SK-N-MC (cell line): ENCODE measurements at places on chromosomes 12 and 14.

GRCh38 chr12:11684393-11684792, 34.9 kb downstream of the ETV6 start:
- no peak for DNase-seq

DNA sequence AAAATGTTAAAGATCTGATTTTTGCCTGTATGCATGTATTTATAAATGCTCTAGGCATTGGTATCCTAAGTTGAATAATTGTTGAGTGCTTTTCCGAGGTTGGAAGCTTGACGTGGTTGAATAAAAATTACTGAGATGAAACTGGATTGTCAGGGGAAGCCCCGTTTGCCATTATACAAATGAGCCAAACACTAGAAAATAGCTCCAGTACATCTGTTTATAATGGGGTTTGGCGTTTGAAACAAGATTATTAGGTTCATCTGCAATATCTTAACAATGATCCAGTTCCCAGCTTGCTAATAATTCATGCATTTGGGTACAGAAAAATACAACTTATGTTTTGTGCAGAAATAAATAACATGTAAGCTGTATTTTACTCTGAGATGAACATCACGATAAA, 789.6 kb downstream of the GALC start:
- DNase-seq: no peak

DNA sequence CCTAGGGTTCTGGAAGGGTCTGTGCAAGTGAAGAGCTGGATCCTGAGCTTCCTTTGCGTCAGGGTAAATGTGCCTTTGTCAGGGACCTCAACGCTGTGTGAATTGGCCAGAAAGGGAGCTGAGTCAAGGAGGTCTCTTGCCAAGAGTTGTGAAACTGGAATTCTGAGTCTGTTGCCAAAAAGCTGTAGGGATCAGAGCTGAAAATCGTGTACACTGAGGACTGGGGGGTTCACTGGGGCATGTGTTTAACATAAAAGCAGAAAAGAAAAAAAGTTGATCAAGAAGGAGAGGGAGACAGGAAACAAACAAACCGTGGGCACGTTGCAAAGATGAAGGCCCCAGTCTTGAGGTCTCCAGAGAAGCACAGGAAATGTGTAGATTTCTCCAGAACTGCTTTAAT, 1081.5 kb downstream of the VRK1 start:
- no peak for DNase-seq

- no peak for DNase-seq
Measured at GRCh38 chr12:24756479-24757024, 192.3 kb downstream of the BCAT1 start.

DNA sequence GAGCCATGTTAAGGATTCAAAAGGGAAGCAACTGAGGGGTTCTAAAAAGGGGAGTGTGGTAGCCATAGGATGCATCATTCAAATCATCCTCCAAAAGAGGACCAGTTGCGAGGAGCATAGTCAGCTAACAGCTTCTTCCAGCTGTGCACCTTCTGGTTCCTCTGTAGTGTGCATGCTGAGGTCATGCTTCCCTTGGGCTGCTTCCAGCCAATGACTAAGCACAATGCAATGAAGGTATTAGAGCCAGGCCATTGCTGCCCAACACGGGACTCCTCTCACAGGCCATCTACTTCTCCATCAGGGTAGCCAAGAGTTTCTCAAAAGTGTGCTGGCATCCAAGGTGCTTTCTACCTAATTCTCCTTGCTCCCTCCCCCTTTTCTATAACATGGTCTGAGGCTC, 69.2 kb upstream of the ARID2 start:
- no peak for DNase-seq

- DNase-seq: no peak
Measured at GRCh38 chr12:49893753-49894750, 9.6 kb downstream of the FAIM2 start.

- DNase-seq: no peak
Measured at GRCh38 chr14:100740929-100741328, 14.2 kb downstream of the DLK1 start.

GRCh38 chr12:109720152-109720856, 6.7 kb downstream of the FAM222A start:
- no peak for DNase-seq

- no peak for DNase-seq
Measured at GRCh38 chr12:67645601-67646000, 2.9 kb upstream of the DYRK2 start.

DNA sequence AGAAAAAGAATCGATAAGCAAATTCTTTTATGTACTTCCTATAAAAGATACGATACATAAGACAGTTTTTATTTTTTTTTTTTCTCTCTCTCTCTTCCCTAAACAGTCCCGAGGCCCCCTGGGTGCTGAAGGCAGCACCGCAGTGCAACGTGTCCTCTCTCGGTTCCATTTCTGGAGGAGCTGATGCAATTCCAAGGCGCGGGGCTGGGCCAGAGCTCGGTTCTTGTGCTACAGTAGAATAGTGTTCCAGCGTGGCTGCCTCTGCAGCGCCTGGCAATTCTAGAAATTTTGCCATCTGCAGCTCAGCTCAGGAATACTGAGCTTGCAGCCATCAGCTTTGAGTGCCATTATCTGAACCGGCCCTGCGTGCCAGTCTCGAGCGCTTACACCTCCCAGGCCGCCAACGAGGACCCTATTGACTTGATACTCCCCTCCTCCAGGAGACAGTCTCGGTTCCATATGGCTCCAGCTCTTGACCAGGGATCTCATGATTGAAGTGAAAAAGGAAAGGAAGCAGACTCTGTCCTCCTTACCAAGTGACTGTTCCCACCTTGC, 630 bp downstream of the ALDH1L2 start:
- no peak for DNase-seq

DNA sequence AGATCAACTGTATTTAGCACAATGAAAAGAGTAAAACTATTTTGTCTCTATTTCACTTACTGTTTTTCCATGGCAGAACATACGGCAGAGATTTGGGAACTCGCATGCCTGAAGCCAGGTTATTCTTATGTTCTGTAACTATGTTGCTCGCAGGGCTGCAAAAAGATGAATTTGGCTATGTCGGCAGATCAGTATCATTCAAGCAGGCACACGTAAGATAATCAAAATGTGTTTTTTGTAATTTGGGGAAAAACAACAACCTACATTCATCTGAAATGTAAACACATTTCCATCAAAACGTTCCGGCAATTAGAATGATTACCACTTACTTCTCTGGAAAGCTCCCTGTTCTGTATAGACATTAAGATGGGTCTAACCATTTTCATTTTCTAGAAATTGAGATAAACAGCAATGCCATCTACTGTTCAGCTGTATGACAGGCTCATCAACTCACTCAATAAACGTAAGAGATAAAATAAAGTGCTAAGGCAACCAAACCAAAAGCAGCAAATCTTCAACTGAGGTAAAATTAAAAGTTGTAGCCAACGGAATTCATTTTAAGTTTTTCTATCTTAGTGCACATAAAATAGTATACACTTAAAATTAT, 13.0 kb downstream of the GTSF1 start:
- DNase-seq: no peak

GRCh38 chr12:124453419-124454351, 113.7 kb downstream of the NCOR2 start:
- DNase-seq: no peak

DNA sequence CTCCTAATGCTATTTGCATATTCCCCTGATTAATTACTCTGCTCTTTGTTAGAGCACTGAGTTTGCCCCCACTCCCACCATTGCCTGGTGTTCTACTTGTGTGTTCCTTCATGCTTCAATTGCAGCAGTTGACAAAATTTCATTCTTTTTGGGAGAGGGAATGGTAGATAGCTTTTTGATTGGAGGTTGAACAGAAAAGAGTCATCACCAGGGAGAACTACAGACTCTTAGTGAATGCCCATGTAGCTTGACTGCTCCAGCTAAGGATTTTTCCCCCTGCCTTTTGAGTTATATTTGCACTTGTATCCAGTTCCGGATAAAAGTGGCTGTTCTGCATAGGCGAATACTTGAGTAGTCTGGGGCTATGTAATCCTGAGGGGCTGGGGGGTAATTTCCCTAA, 183.9 kb downstream of the ETNK1 start:
- no peak for DNase-seq

DNA sequence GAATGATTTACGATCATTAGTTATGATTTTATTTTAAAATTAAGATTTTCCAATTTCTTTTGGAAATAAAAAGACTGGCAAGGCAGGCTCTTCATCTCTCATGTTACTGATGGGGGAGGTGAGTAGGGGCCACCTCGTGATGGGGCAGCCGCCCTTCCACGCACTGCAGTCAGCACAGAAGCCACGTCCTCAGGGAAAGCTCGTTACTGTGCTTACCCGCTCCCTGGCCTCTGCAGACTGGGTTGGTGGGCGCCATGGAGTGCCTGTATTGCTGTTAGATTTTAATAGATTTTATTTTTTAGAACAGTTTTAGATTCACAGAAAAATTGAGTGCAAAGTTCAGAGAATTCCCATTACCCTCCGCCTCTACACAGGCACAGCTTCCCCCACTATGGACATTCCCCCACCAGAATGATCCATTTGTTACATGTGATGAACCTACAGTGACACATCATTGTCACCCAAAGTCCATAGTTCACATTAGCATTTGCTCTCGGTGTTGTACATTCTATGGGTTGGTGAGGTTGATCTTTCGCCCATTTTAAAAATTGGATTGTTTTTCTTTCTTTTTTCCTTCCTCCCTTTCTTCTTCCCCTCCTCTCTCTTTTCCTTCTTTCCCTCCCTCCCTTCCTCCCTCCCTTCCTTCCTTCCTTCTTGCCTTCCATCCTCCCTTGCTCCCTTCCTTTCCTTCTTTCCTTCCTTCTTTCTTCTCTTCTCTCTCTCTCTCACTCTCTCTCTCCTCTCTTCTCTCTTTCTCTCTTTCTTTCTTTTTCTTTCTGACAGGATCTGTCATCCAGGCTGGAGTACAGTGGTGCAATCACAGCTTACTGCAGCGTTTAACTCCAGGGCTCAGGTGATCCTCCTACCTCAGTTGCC, 30.7 kb downstream of the ADGRD1 start:
- DNase-seq: no peak

DNA sequence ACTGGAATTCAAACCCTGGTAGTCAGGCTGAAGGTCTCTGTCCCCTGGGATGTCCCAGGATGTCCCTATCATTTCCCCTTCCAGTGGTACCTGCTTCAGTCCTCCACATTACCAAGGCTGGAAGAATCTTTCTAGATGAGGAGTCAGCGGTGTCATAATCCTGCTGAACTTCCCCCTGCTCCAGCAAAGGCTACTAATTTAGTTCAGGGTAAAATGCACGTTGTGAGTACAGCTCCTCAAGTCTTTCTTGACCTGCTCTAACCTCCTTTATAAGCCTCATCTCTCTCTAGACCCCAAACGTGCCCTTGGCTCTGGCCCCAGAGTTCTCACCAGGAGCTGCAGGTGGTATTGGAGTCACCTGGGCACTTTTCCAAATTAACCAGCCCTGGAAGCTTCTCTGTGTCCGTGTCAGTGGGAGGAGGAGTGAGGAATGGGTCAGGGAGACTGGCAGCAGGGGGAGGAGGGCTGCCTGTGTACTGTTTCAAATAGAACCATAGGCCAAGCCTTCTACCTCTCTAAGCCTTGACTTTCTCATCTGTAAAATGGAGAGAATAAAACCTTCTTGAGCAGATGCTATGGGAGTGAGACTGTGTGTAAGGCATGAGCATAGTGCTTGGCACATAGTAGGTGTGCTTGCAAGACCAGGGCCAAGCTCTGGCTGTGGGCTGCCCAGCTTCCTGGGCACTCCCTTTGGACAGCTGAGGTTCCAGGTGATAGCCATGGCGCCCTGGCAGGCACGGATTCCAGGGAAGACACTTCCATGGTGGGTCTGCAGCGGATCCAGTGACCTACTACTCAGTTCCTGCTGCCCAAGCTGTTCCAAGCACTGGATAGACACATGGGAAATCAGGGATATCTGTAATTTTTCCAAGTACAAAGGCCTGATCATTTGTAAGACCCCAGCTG, 24.5 kb downstream of the ASB2 start:
- DNase-seq: no peak

DNA sequence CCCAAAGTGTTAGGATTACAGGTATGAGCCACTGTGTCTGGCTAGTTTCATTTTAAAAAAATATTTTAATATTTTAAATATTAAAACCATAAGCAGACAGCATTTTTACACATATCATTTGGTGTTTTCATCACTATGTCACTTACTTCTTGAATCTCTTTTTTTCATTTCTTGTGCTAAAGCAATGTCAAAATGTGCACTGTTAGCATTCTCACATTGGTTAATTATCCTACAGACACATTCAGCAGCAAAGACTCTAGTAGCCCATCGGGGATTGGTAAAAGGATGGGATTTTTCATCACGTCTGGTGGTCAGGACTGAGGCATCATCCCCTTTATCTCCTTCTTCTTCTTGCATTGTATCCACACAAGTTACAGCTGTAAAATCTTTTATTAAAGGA, 96.9 kb downstream of the HEATR5A start:
- DNase-seq: no peak

GRCh38 chr12:42502682-42503081, 86.9 kb downstream of the PRICKLE1 start:
- no peak for DNase-seq

GRCh38 chr14:78614593-78614992, 444.4 kb downstream of the NRXN3 start:
- DNase-seq: no peak

GRCh38 chr14:33499687-33500086, 451.2 kb downstream of the EGLN3 start:
- no peak for DNase-seq

DNA sequence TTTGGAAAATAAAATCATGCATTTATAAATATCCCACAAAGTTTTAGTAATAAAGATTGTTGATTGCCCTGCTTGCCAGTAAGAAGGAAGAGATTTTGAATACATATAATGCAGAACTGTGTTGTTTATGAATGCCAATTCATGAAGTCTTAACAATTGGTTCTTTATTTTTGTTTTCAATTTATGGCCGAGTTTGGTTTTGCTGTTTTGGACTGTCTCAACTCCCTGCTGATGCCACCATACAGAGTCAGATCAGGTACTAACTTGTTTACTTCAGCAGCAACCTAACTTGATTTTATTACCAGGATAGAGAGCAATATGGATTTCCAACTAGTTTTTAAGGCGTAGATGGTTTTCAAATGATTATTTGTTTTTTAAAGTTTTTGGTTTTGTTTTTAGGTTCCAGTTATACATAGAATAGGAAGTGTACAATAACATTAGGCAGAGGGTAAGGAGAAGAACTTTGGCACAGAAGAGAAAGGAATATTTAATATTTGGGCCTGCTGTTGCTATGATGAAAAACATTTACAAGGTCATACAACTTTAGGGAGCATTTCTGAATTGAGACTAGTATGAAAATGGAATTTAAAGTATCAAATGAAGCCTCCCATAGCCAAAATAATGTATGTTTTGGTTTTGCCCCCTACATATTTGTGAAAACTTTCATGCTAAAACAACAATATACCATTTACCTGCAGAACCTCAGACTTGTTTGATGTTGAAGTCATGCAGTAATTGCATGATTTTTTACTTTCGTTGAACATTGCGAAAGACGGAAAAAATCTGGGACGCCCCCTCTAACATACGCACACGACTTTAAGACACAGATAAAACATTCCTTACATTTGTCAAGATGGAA, 904 bp upstream of the FAM177A1 start:
- no peak for DNase-seq

GRCh38 chr12:115103884-115104883, 420.2 kb upstream of the TBX3 start:
- DNase-seq: no peak
